CD8-positive, alpha-beta memory T cell (primary cell): ENCODE measurements at places on chromosomes 4 and X. TPM values are rescaled to one million over a fixed set of nuclear protein-coding genes. Genes with fewer than 3 reads are reported as not detected.

- no peak for DNase-seq
These were observed 173.3 kb downstream of the TBCK start for GRCh38 chr4:106142616-106143127.

The CLTRN gene
- 0.61 TPM for total RNA-seq

The FGFR3 gene
- 0.07 TPM for total RNA-seq

GRCh38 chr4:140133576-140133975, 20.4 kb downstream of the MAML3 start:
- no peak for DNase-seq

The CXCL5 gene
- not detected for total RNA-seq

- no peak for DNase-seq
These were observed 43.6 kb downstream of the TSC22D3 start for GRCh38 chrX:107731831-107732502.
